ENCODE measurements at places on chromosomes 1 and 21. TPM values are rescaled to one million over a fixed set of nuclear protein-coding genes. Genes with fewer than 3 reads are reported as not detected.
A peak's percentile ranks its signal among the peaks of the same experiment; 100 is the strongest.

GRCh38 chr1:154948079-154948478 lies 7.8 kb downstream of the PBXIP1 start:
- no peak for DNase-seq

DNA sequence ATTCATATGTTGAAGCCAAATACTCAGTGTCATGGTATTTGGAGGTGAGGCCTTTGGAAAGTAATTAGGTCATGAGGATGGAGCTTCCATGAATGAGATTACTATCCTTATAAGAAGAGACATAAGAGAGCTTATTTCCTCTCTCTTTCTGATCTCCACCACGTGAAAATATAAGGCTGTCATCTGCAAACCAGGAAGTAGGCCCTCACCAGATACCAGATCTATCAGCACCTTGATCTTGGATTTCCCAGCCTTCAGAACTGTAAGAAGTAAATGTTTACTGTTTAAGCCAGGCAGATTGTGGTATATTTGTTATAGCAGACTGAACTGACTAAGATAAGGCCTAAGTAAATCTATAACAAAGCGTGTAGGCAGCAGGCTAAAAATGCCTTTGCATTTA lies 25.3 kb downstream of the RBM11 start:
- DNase-seq: no peak

DNA sequence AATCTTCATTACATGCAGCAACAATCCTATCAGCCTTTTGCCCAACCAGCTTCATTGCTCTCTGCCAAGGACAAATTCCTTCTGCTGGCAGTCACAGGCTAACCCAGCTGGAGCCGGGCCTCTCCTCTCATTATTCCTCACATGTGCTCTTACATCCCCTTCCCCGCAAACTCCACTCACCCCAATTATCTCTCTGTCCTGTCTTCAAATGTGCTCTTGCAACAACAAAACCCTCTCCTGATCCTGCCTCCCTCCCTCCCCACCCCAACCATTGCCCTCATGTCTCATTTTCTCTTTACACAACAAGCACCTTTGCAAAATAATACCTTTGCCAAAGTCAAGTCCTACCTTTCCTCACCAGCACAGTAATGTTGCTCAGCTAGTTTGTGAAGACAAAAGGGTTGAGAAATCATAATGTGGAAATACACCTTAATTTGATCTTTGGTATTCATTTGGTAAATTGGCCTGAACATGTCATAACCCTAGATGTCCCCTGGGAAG lies 36.0 kb upstream of the DHCR24 start:
- DNase-seq: no peak

GRCh38 chr1:68270951-68271350 lies 38.6 kb upstream of the WLS start:
- no peak for DNase-seq

DNA sequence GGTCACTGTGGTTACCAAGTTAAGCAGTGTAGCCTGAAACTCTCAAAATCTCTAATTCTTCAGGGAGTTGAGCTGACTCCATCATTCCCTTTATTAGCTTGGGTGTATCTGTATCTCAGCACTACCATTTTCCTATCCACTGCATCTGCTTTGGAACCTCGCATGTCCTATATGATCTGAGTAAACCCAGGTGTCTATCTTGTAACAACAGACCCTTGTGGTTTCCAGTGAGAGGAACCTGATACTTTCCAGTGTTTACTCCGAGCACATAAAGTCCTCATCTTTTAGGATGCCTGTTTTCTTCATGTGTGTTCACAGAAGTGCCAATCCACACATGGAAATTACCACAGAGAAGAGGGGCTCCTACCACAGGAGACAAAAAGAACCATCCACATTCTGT lies 650.4 kb downstream of the LMO4 start:
- DNase-seq: no peak

GLMN gene
- polyA plus RNA-seq: 33.0 TPM

DNA sequence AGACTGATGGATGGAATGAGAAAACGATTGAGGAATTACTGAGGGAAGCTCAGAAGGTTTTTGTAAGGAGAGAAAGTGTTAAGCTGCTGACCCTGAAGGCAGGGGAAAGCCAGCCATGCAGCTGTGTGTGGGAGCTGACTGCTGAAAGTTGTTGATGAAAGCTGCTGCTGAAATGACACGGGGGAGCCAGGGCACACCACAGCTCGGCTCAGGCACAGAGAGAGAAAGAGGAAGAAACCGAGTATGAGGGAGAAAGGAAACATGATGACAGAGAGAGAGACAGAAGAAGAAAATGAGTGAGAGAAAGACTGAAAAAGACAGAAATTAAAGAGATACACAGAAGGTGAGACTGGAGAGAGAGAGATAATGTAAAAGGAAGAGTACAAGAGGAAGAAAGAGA lies 115.5 kb downstream of the LRRC53 start:
- DNase-seq: peak; percentile 27

BATF3 gene
- polyA plus RNA-seq: 1.6 TPM

BCL2L15 gene
- polyA plus RNA-seq: 0.15 TPM
